ENCODE measurements at places on chromosomes 16 and 17.

GRCh38 chr17:28865946-28866752 lies 11.3 kb downstream of the ERAL1 start:
- peak; percentile 83 for ATAC-seq

- ATAC-seq = no peak
Observed at GRCh38 chr17:55450232-55450825, 28.7 kb upstream of the MMD start.

DNA sequence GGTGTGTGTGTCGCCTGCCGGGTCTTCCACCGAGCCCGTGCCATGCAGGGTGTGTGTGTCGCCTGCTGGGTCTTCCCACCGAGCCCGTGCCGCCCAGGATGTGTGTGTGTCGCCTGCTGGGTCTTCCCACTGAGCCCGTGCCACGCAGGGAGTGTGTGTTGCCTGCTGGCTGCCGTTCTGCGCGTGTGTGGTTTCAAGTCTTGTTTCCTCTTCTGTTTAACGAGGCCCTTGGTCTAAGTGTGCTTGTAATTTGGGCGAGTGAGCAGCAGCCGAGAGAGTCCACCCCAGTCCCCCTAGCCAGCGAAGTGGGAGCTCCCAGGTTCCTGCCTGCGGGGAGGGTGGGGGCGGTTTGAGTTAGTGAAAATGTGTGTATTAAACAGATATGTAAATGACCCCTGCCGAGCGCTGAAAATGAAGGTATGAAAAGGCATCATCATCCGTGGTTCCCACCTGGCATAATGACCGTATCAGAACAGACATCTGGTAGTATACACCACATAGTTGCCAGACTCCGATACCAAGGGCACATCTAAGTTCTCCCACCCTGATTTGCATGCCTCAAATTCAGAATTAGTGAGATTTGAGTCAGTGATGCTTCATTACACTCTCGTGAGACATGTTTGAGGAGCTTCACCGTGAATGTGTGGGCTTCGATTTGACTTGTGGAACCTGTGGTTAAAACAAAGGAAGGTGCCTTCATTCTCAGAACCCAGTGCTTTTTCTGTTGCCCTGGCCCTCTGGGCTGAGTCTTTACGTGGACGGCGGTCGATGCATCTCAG lies 114.5 kb upstream of the CHMP6 start:
- ATAC-seq = no peak

DNA sequence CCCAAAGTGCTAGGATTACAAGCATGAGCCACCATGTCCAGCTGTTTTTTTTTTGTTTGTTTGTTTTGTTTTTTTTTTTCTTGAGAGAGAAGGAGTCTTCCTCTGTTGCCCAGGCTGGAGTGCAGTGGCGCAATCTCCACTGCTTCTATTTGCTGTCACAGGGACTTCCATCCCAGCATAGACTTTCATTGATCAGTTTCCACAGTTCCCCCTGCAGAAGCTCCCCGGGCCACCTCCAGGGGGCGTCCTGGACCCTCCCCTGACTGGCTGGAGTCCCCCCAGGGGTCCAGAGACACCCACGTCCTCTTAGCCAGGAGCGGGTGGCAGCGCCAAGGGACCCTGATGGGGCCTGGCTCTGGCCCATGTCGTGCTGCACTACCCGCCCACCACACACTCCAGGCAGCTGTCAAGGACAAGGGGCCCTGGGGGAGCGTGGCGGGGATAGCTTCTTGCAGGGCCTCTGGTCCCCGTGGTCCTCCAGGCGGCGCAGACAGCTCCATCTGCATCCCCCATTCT lies 3.1 kb upstream of the NPW start:
- ATAC-seq = no peak

Data from esophagus mucosa (tissue), 1 donor.